ENCODE measurements at places on chromosomes 4 and X. TPM values are rescaled to one million over a fixed set of nuclear protein-coding genes. Genes with fewer than 3 reads are reported as not detected.

NPNT gene
- 42.1 TPM for total RNA-seq

DNA sequence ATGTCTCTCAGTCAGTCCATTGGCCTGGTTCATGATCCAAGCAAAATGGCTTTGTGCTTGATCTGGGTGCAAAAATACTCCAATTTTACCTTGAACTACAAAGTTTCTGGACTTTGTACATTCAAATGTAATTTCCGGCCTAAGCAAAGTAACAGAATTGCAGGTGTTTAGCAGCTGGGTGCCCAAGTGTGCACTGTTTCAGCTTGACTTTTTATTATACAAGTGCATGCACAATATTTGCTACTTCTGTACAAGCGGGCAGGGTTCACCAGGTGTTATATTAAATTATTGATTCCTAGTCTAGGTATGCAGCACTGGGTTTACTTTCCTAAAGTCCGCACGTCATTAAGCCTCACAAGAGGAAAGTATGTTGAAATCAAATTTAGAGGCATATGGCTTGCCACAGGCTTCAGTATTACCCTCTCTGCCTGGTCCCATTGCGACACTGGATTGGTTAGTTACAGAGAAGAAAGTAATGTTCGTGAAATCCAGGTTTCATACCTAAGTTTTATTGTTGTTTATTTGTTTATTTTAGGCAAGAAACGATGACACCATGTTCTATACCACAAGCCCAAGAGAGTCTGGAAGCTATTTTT, 376.9 kb upstream of the CTSO start:
- no peak for DNase-seq

DNA sequence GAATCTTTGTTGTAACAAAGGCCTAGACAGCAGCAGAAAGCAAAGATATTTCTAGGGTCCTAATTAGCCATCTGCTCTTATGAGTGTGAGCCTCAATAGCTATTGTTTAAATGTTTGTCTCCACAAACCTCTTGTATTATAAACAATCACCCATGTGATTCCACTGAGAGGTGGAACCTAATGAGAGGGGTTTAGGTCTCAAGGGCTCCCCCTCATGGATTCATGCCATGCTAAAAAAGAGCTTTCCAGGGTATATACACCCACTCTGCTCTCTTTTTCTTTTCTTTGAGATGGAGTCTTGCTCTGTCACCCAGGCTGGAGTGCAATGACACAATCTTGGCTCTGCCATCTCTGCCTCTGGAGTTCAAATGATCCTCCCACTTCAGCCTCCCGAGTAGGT, 42.1 kb downstream of the TRIM61 start:
- peak; percentile 46 for DNase-seq

GRCh38 chr4:147192679-147193078, 247.0 kb upstream of the TTC29 start:
- DNase-seq = no peak

DNA sequence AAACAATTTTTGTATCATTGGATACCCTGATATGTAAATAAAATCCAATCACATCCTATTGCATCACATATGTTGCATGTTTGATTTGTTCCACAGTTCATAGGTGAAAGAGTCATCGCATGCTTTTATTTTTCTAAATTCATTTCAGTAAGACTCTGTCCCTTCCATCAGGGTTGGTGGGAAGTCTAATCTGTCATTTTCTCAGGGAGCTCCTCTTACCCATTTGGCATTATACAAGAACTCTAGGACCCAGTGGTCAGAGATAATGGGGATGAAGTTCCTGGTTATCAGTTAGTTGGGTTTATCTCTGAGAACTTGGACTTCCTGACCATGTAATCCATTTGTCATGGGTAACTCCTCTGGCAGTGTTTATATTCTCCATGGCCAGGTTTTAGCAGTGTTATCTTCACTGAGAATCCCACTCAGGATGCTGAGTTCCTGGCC, 227.1 kb upstream of the JADE1 start:
- no peak for DNase-seq

DNA sequence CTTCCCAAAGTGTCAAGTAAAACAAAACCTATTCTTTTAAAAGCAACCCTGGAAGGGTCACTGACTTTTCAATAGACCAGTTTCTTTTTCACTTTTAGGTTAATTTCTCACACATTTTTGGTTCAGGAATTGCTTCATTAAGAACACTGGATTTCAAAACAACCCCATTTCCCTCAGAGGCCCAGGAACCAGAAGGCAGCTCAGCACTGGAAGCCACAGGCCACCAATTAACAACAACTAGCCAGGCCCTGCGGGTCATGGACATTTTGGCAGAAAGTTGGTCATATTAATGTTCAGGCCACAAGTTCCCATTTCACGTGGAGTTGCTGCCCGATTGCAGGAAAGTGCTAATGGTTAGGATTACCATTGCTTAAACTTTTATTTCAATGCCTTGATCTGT, 39.8 kb downstream of the HAND2 start:
- DNase-seq = no peak

Measured in Caco-2 (cell line).